ENCODE measurements at places on chromosomes 11 and 22.

GRCh38 chr11:11380883-11381282 lies 27.8 kb upstream of the CSNK2A3 start:
- DNase-seq, result no peak

DNA sequence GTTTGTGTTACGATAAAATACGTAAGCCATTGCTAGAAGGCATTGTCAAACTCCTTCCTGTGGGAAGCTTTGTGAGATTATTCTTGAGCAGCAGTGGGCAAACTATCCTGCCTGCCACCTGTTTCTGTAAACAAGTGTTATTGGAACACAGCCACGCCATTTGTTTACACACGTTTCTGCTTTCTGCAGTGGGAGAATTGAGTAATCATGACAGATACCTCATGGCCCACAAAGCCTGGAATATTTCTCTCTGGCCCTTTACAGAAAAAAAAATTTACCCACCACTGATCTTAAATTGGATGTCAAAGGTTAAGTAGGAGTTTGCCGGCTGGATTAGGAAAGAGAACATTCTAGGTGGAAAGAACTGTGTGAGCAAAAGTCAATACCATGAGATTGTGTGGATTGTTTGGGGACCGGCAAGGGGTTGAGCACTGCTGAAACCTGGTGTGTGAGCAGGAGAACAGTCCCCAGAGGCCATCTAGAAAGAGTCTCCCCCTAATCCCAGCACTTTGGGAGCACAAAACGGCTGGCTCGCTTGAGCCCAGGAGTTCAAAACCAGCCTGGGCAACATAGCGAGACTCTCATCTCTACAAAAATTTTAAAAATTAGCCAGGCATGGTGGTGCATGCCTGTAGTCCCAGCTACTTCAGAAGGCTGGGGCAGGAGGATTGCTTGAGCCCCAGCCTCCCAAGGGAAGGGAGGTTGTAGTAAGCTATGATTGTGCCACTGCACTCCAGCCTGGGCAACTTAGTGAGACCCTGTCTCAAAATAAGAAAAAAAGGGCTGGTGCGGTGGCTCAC lies 6.0 kb upstream of the PLA2G6 start:
- no peak for DNase-seq

DNA sequence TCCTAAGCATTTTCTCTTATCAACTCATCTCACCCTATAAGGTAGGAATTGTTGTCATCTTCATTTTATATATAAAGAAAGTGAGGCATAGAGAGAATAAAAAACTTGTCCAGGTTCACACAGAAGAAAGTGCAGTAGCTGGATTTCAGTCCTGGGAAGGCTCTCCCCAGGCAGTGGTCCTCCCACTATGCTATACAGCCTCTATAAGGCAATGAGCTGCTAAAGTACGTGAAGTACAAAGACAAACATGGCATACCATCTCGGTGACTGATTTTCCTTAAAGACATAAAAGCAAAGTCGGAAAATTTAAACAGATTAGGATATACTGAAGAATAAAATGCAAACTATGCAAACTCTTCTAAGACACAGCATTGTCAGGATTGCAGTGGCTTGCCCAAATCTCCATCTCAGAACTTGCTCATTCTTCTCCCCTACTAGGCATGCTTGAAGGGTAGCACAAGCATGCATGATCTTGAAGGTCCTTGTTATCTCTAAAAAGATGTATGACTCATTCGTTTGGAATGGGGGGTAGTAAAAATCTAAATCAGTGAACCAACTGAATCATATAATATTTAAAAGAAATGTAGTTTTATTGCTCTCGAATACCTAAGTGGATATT lies 97.8 kb upstream of the CSNK2A3 start:
- no peak for DNase-seq

GRCh38 chr11:32365192-32365591 lies 70.1 kb downstream of the WT1 start:
- DNase-seq, result no peak

GRCh38 chr22:25898707-25899365 lies 156.8 kb downstream of the MYO18B start:
- no peak for DNase-seq

DNA sequence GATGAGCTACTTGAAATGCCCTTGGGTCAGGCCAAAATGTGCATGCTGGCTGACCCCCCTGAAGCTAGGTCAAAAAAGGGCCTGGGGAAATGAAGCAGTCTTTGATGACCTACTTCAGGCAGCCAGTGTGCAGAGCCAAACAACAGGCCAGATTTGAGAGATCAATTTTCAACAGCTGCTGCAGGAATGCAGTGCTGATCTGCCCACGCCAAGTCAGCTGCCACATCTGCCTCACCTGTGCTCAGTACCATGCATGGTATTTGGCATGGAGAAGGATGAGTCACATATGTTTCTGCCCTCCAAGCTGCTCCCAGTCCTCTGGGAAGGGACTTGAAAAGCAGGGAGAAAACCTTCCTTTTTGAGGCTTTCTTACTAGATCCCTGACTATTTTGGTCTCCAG lies 35.8 kb downstream of the MTNR1B start:
- no peak for DNase-seq

- no peak for DNase-seq
Measured at GRCh38 chr11:97746818-97747217, 1273.9 kb upstream of the CNTN5 start.

GRCh38 chr11:47216121-47216798 lies 1.5 kb downstream of the DDB2 start:
- peak; percentile 32 for DNase-seq

GRCh38 chr11:112525270-112525669 lies 264.6 kb upstream of the PLET1 start:
- no peak for DNase-seq

- no peak for DNase-seq
Measured at GRCh38 chr11:47587723-47588326, 1.3 kb downstream of the FAM180B start.

DNA sequence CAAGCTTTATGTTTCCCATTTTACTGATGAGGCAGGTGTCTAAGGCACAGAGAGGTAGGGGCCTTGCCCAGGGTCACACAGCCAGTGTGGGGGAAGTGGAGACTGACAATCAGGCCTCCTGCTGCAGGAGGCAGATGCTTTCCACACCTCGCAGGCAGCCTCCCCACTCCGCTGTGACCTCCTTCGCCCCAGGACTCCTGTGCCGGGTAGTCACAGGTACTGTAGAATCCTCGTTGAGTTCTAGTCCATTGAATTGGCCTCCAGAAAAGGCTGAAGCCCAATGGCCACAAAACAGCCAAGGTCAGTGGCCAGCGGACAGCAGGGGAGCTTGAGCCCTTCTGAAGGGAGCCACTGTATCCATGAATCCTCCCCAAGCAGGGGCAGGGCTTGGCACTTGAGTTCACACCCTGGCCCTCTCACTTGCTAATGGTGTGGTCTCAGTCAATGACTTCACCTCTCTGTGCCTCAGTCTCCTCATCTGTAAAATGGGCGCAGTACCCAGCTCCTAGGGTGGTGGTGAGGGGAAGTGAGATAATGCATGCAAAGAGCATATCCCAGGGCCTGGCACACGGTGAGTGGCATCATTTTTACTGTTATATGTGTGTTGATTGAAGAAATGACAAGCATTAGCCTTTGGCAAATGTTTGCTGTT lies 1.1 kb upstream of the FXYD2 start:
- no peak for DNase-seq

- DNase-seq, result no peak
Measured at GRCh38 chr22:34105461-34106062, 185.3 kb upstream of the LARGE1 start.

GRCh38 chr11:67780056-67780455 lies 105.6 kb upstream of the ALDH3B2 start:
- no peak for DNase-seq

- no peak for DNase-seq
Measured at GRCh38 chr11:104881117-104881794, 17.0 kb downstream of the CASP12 start.

GRCh38 chr11:70109006-70109405 lies 30.9 kb downstream of the ANO1 start:
- DNase-seq, result no peak

GRCh38 chr11:43316451-43316850 lies 4.7 kb downstream of the API5 start:
- DNase-seq, result no peak

DNA sequence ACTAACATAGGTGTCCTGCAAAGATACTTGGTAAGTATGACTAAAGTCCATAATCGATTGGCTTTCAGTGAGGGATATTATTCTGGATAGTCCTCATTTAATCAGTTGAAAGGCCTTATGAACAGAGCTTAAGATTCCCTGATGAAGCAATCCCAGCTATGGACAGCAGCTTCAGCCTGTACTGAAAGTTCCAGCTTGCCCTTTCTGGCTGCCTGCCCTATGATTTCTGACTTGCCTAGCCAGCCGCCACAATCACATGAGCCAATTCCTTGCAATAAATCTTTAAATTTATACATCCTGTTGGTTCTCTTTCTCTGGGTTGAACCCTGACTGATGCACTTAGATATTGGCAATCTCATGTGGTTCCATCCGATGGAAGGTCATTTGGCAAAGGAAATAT lies 759.0 kb upstream of the API5 start:
- no peak for DNase-seq

DNA sequence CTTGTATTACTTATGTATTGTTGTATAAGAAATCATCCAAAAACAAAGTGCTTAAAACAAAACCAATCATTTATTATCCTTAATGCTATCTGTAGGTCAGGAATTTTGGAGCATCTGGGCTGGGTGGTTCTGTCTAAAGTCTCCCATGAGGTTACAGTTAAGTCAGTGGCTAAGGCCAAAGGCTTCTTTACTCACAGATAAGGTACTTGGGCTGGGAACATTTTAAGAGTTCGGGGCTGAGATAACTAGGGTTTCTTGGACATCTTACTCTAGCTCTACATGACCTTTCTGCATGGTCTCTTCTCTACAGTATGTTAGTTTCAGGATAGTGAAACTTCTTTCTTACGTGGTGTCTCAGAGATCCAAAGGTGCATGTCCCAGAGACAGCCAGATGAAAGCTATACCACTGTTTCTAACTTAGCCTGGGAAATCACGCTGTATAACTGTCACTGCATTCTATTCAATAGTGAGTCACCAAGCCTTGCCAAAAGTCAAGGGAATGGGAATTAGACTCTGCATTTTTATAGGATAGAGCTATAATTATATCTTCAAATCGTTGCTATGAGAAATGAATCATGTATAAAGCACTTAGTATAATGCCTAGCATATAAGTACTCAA lies 29.6 kb downstream of the SOX6 start:
- DNase-seq, result no peak

DNA sequence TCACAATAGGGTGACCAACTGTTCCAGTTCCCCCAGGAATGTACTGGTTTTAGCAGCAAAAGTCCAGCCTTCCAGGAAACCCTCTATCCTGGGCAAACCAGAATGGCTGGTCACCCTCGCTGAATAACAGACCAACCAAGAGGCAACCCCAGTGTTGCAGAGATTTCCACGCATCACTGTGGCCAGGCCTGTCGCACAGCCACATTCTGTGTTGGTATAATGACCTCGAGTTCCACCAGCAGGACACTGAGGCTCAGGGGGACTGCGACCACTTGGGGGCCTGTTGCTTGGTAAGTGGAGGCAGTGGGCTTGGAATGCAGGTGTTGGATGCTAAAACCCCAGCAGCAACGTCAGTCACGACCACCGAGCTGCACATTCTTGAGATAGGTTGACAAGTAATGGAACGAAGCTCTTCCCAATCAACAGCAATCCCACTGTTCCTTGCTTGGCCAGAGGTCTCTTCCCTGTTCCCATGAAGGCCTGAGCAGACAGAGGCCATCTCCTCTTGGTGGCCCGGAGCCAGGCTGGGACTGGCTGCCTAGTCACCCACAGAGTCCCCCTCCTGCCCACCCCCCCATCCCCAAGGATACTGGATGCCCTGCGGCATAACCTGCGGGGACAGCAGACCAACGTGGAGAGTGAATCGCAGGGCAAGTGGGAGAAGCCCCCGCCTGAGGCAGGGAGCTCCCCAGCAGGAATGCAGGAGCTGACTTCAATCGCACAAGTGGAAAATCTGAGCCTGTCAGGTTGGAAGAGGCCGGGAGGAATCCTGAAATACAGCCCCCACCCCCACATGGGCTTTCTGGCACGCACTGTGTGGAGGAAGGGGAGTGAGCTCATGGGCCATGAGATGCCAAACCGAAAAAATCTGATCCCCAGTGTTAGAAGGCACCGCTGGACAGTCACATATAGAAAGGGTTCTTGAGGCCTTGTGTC lies 43.4 kb upstream of the MN1 start:
- no peak for DNase-seq

DNA sequence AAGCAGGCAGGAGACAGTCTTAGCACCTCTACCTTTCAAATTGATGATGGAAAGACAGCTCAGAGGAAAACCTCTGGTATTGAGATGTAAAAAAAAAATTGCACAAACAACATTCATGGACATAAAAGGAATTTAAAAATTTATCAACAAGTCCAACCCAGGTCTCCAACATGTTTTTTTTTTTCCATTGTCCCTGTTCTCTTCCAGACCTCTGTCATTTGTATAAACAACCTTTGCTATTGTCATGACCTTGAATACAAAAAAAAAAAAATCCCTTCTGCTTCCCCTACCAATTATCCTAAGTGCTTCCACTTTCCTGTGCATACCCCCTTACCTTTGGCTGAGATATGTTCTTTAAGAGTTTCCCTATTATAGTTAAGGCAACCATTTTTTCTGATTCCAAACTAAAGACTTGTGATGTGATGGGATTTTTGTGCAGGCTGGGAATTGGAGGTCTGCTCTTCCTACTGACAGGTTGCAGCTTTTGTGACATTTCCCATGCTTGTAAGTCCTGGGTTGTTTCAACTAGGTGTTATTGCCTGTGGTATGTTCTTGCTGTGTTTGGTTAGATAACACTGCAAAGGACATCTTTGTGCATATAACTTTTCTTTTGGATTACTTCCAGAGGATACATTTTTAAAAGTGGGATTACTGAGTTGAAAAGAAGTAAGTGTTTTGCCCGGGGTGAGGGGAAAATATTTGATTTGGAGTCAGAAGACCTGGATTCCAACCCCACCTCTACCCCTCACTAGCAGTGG lies 67.1 kb downstream of the KIAA1671 start:
- DNase-seq, result no peak

- DNase-seq, result no peak
Measured at GRCh38 chr11:131888230-131888855, 517.9 kb downstream of the NTM start.

GRCh38 chr11:15327786-15328231 lies 213.1 kb downstream of the INSC start:
- no peak for DNase-seq

DNA sequence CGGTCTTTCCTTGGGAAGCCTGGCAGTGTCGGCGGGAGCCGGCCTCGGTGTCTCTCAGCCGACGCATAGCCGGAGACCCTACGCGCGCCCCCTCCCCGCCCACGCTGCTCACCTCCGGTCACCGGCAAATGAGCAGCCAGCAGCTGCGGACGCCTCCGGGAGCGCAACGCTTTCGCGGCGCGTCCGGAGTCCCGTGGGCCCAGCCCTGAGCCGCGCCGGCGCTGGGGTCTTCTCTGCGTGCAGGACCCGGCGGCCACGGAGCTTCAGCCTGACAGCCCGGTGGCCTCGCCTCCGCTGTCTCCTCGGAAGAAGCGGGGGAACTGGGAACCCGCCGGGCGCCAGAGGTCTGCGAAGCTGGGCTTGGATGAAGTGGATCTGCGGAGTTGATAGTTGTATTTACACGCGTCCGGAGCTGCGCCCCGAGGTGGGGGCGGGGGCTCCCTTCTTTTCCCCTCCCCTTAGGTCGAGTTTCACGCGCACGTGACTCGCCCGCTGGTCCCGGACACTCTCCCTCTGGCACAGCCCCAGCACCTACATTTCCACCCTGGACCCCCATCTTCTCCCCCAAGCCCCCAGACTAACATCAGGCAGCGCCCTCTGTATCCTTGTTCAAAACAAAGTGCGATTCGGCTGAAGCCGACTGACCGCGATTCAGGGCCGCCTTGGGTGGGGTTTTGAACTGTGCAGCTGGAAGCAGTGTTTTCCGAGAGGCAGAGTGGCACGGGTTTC lies at the start of gene SLC43A1:
SLC43A1 (minus strand) TSS at position 371 of the 729 bp plus-strand sequence. CDS start 1,591 bp downstream, outside the sequence.
- DNase-seq, result no peak

Measured in stimulated activated CD4-positive, alpha-beta T cell treated with anti-CD3 and anti-CD28 coated beads, Interleukin-1b, Interleukin-23, amount 100 ng/mL, for 1 hour (primary cell).